ENCODE measurements at places on chromosomes 5 and 9. TPM values are rescaled to one million over a fixed set of nuclear protein-coding genes. Genes with fewer than 3 reads are reported as not detected.
A peak's percentile ranks its signal among the peaks of the same experiment; 100 is the strongest.

The BNC2 gene
- total RNA-seq, result not detected

The DDX4 gene
- not detected for total RNA-seq

The PKN3 gene
- total RNA-seq, result 16.9 TPM

DNA sequence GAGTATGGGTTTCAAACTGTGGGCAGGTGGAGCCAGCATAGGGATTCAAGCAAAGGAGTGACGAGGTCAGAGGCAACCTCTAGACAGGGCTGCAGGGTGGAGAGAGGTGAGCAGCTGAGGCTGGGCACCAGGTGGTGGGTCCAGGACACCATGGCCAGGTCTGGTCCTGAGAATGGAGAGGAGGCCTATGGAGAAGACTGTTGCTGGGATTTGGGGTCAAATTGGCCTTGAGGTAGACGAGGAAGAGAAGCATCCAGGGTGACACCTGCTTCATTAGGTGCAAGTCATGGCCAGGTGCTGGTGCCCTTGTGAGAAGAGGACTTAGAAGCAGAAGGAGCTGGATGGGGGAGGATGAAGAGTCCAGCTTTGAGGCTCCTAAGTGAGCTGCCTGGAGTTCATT, 99.6 kb downstream of the NSG2 start:
- no peaks in the 10 kb centered on the region for H3K4me1 ChIP-seq
- H3K27me3 ChIP-seq, result peaks cover 4% of the 10 kb centered on the region
- no peak overlapping the region for H3K4me3 ChIP-seq
- no peak overlapping the region for H3K27ac ChIP-seq

DNA sequence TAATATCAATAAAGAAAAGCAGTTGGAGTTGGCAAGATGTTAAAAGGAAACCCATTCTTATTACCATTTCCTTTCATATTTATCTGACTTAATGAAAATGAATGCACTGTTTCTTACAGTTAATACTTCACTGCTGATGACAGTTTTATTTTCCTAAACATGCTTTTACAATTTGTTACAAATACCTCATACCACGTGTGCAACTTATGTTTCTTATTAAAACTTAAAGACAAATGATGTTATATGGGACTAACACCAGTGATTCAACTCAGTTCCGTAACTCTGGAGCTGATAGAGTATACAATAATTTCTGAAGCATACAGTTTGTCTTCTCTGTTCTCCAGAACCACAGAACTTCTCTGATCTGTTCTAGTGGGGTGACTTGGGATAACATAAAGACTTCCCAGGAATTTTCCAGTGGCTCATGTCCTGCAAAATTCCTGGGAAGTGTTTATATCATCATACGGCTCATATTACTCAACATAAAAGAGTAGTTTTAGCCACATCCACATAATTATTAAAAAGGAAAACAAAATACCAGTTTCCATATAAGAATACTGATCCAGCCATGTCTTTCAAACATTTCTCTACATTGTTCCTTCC, 1259.0 kb upstream of the C9orf72 start:
- no peaks in the 10 kb centered on the region for H3K27me3 ChIP-seq
- no peaks in the 10 kb centered on the region for H3K4me1 ChIP-seq
- no peak overlapping the region for H3K4me3 ChIP-seq
- no peak for DNase-seq

GRCh38 chr5:169649486-169649885, 12.4 kb downstream of the DOCK2 start:
- peak overlapping the region; percentile 36 for H3K4me3 ChIP-seq
- H3K27me3 ChIP-seq, result no peaks in the 10 kb centered on the region
- peak overlapping the region; percentile 68 for H3K27ac ChIP-seq
- H3K36me3 ChIP-seq, result peaks cover 50% of the 10 kb centered on the region
- peaks cover 97% of the 10 kb centered on the region for H3K4me1 ChIP-seq
- no peak for DNase-seq

DNA sequence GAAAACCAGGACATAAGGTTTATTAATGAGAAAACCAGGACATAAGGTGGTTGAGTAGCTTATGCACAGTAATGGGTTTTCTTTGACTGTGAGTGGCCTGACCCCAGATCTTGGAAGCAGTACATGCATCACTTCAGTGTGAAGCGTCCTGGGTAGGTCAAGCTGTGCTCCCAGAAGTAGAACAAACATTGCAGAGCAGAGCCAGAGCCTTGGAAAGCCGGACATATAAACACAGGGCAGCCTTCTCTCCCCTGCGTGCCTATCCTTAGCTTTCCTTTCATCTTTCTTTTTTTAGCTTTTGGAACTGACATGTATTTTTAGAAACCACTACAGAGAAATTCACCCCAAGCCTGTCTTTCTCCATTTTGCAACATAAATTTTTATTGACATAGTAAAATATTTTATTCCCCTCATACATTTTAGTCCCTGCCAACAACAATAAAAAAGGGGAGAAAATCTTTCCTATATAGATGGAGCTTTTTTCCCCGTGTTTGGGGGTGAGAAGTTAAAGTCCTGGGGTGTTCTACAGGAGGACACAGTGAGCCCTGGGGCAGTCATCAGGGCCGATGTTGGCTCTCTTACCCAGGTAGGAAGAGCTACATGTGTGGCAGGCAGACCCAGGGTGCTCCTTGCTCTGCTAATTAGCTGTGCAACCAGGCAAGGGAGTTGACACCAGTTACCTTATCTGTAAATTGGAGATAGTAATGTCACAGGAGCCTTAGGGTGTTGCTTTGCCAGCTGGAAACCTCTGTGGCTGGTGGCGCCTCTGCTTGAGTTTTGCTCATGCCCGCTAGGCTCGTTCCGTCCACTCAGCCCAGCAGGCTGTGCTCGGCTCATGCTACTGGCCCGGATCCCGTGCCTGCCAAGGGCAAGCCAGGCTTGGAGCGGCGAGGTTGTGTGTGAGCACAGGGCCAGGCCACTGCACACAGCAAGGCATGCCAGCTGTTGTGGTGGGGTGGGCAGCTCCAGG, 389.6 kb downstream of the KDM4C start:
- no peak overlapping the region for H3K4me3 ChIP-seq
- H3K27me3 ChIP-seq, result no peaks in the 10 kb centered on the region
- no peak for DNase-seq
- H3K36me3 ChIP-seq, result peaks cover 70% of the 10 kb centered on the region
- peaks cover 24% of the 10 kb centered on the region for H3K4me1 ChIP-seq

- peaks cover 10% of the 10 kb centered on the region for H3K27me3 ChIP-seq
- no peak for DNase-seq
- H3K4me3 ChIP-seq, result no peak overlapping the region
- H3K4me1 ChIP-seq, result no peaks in the 10 kb centered on the region
Measured at GRCh38 chr9:76866689-76867088, 39.2 kb downstream of the PRUNE2 start.

DNA sequence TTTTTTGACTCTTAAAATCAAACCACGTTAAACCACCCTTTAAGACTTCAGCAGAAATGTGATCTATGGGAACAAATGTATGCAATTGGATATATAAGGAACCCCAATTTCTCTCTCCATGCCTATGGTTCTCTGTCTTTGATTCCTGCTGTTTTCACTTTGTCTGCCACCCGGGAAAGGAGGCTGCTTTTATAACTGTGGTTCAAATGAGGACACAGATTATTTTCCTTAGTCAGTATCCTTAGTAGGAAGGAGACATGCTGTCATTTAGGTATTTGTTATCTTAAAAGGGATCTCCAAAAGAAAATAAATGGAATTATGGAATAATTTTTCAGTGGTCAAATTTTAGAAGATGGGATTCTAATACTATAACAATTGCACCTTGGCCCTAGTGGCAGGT, 176.1 kb upstream of the NREP start:
- DNase-seq, result no peak
- no peaks in the 10 kb centered on the region for H3K4me1 ChIP-seq
- no peak overlapping the region for H3K27ac ChIP-seq
- no peaks in the 10 kb centered on the region for H3K27me3 ChIP-seq
- no peak overlapping the region for H3K4me3 ChIP-seq

DNA sequence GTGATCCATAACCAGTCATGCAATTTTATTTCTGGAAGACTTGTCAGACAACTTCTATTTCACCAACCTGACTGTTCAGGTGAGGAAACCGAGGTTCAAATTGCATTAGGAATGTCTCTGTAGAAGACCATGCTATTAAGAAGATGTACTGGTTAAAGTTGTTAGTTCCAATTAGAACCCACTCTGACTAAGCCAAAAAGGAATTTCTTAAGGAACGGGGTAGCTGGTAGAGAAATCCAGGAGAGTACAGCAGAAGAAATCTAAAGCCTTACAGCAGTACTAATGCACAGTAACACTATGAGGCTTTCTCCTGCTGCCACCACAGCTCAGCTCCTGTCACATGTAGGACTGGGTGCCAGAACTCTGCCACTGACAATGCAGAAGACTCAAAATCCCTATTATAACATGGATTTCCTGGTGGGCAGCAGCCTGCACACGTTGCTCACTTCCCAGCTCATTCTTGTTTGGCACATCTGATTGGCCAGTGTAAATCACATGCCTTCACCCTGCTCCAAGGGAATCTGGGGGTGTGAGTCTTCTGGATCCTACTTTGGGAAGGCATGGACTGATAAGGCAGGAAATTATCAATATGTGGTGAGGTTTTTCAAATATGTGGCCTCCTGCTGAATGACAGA, 37.1 kb downstream of the CAST start:
- H3K4me1 ChIP-seq, result peaks cover 27% of the 10 kb centered on the region
- no peak for DNase-seq
- no peak overlapping the region for H3K4me3 ChIP-seq

- H3K27ac ChIP-seq, result peak overlapping the region; percentile 75
- H3K36me3 ChIP-seq, result no peaks in the 10 kb centered on the region
- peak overlapping the region; percentile 76 for H3K4me3 ChIP-seq
- DNase-seq, result no peak
- peaks cover 2% of the 10 kb centered on the region for H3K27me3 ChIP-seq
Measured at GRCh38 chr5:10536931-10537579, 26.8 kb upstream of the ANKRD33B start.

All from activated B cell treated with CpG ODN at 0.5 μM for 24 hours (primary cell).